Mucosa of descending colon (tissue), 3 donors: ENCODE measurements at places on chromosomes 5 and 9. TPM values are rescaled to one million over a fixed set of nuclear protein-coding genes. Genes with fewer than 3 reads are reported as not detected.

The LOX gene
- 1.2 TPM for total RNA-seq

The YTHDC2 gene
- 22.4 TPM for total RNA-seq

The CA9 gene
- total RNA-seq, result not detected

The MARCHF3 gene
- total RNA-seq, result 22.5 TPM

DNA sequence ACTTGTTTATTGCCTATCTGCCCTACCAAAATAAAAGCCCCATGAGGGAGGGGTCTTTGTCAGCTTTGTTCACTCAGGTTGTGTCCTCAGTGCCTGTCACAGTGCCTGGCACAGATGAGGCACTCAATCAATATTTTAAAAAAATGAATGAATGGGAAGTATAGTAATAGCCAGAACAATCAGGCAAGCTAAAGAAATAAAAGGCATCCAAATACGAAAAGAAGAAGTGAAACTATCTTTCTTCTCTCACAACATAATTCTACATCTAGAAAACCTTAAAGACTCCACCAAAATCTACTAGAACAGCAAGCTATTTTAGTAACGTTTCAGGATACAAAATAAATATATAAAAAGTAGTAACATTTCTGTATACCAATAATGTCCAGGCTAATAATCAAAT is 37.8 kb upstream of the C5orf63 start:
- no peak for DNase-seq

- DNase-seq, result no peak
Measured at GRCh38 chr9:12798066-12798770, 23.4 kb downstream of the LURAP1L start.

GRCh38 chr9:7802666-7803065 is 3.1 kb upstream of the DMAC1 start:
- DNase-seq, result no peak

DNA sequence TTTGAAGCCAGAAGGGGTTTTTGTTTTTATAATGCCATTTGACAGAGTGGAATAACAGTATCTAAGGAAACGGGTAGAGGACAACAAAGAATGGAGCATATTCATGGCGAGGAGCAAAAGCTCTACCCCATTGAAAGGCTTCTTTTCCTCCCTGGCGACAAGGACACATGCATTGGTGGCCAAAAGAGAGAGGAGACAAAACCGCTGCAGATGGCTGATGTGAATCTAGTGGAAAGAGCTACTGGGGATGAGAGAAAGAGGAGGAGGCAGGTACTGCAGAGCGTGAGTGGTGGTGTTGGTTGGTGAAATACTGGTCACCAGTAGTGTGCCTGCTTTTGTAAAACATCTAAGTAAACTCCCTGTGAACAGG is 491 bp downstream of the APC start:
- DNase-seq, result no peak

DNA sequence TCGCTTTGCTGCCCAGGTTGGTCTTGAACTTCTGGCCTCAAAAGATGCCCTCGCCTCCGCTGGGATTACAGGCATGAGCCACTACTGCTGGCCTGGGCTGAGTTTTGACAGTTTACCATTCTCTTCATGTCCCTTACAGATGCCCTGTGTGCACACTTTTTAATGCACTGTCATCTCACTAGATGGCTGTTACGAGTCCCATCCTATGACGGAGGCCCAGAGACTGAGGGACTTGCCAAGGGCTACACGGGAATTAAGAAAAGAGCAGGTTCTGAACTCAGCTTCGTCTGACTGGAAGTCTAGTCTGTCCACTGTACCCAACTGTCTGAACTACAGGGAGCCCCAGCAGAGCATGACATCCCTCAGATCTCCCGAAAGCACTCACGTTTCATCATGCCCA is 63.9 kb downstream of the ARHGEF37 start:
- DNase-seq, result no peak

GRCh38 chr5:31194468-31194813 is 955 bp downstream of the CDH6 start:
- DNase-seq, result no peak
